ENCODE measurements at places on chromosomes 16 and 17.

GRCh38 chr17:2545393-2545792, 33.7 kb upstream of the METTL16 start:
- no peak for DNase-seq

- DNase-seq = no peak
Observed at GRCh38 chr16:85271198-85271597, 158.9 kb upstream of the CIBAR2 start.

DNA sequence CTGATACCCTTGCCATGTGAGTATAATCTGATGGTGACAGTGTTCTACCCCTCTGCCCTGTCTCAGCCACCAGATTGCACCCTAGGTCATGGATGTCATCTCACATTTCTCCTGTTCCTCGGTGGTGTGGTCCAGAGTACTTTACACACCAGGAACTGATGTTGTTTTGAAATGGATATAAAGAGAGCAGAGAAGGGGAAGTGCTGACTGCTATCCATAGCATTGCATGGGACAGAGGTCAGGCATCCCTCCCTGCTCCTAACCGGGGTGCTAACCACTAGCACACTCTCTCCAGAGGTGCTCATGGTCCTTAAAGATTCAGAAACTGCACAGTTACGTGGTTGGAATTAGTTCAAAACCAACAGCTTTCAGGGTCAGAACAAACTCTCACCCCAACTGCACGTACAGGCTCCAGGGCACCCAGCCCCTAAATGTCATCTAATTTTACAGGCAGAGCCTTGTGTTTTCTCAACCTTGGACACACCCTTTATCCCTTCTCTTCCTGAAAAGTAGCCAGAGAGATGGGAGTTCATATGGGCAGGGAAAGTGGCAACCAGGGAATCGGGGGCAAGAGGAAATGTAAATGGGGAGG, 16.3 kb downstream of the TTLL6 start:
- no peak for DNase-seq

GRCh38 chr16:31507617-31507928, 618 bp downstream of the RUSF1 start:
- DNase-seq = no peak

GRCh38 chr16:86383488-86384262, 126.7 kb upstream of the FOXF1 start:
- DNase-seq = no peak

GRCh38 chr17:67557052-67557845, 160.5 kb upstream of the NOL11 start:
- no peak for DNase-seq

DNA sequence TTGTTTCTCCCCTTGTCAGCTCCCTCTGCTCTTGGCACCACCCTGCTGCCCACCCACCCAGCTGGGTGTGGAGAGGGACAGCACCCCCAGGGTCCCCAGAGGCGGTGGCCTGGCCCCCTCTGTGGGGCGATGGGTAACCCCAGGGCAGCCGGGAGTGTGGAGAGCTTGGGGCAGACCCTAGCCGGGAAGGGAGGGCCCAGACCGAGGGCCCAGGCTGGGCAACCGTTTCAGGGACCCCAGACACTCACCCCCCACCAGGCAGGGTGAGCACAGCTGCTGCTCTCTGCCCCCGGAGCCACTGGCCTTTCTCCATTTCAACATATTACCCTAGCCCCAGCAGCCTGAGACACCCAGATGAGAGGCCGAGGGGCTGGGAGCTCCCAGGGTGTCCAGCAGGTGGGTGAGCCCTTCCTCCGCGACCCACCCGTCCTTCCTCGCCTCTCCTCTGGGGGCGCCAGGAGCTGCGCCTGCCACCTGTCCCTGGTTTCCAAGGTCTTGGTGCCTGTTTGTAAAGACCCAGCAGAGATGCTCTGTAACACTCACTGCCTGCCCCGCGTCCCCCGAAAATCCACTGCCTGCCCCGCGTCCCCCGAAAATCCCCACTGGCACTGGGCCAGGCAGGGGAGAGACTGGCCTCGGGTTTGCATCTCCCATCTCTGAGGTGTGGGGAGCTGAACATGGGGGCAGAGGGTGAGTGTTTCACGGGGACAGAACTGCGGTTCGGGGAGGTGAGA, 45.4 kb downstream of the BAHCC1 start:
- DNase-seq = no peak

DNA sequence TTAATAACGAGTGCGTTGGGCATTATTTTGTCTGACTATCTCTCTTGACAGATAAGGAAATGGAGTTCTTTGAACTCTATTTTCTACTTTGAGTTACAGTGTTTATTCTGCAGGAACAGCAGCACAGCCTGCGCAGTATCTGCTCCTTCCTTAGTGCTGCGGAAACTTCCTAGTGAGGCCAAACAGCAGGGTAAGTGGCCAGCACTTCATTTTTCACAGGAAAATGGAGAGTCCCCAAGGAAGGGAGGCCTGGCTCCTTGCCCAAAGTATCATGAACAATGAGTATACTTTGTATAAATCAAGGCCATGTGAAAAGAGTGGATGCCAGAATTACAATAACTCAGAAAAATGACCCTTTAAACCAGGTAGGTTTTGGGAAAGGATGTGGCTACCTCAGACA, 140.6 kb downstream of the VPS53 start:
- no peak for DNase-seq

DNA sequence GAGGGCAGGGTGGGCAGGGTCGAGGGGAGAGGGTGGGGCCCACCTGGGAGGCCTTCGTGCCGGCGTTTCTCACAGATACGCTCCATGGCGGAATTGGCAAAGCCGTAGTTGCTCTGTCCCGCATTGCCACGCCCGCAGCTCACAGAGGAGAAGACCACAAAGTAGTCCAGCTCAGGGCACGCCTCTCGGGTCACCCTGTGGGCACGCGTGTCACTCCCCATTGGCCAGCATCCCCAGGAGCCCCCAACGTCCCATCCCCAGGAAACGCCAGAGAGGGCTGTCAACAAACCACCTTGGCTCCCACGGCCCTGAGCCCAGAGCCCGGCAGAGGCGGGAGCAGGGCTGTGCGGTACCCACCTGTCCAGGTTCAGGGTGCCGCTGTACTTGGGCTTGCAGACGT, 16.1 kb downstream of the FASN start:
- DNase-seq = no peak

DNA sequence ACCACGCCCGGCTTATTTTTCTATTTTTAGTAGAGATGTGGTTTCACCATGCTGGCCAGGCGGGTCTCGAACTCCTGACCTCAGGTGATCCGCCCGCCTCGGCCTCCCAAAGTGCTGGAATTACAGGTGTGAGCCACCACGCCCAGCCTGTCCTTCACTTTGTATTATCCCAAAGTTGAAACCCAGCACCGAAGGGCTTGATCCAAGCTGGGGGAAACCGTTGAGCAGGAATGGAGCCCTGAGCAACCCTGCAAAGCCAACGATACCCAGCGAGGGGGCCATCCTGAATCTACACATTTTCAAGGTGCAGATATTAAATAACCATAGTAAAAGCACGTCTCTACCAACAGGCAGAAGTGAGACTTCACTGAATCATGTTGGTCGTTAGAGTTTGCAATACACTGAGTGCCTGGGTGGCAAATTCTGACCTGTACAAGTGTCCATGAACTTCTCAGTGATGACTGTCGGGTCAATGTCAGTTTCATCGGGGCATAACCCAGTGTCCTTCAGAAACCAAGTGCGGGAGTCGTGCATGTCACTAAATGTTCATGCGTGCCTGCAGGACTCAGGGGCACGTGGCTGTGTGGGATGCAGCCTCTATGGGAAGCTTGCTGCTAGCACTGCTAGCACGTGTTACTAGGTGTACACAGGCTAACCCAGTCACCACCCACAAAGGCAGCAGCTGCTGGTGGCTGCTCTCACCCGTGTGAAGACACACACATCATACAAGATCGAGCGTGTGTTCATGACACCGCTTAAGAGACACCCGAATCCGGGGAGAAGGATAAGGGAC, 10.5 kb upstream of the RBFOX3 start:
- no peak for DNase-seq
